ENCODE measurements at places on chromosomes 6 and 20.

GRCh38 chr6:30744054-30744805 is at the start of gene IER3:
IER3 (minus strand) TSS chr6:30744547; CDS start chr6:30744518, 29 bp downstream.
- DNase-seq, result peak; percentile 76

- DNase-seq, result no peak
Observed at GRCh38 chr20:21522481-21523280, 8.8 kb upstream of the NKX2-2 start.

DNA sequence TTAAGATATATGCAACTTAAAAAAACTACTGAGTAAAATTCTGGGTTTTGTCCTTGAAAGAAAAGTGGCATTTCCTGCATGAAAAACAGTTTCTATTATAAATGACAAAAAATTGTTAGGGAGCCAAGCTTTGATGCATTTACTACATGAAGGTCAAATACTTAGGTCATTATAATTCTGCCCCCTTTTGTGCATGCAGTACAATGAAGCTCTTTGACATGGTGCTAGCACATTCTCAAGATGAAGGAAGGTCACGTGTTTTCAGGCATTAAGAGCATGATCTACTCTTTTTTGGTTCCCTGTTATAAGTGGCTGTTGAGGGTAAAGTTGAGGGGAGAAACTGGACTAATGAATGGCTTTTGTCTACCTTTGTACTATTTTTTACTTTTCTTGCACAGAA is 72.7 kb downstream of the FOXO3 start:
- DNase-seq, result no peak

- no peak for DNase-seq
Observed at GRCh38 chr6:22221630-22222029, 75.2 kb downstream of the PRL start.

GRCh38 chr20:36162272-36162966 is 7.9 kb downstream of the EPB41L1 start:
- DNase-seq, result no peak

GRCh38 chr6:39913391-39913916 is 20.8 kb downstream of the MOCS1 start:
- DNase-seq, result no peak

GRCh38 chr6:31796993-31797385 is 1.4 kb upstream of the VARS1 start:
- no peak for DNase-seq

- DNase-seq, result no peak
Observed at GRCh38 chr20:59988141-59988540, 29.9 kb downstream of the CDH26 start.

DNA sequence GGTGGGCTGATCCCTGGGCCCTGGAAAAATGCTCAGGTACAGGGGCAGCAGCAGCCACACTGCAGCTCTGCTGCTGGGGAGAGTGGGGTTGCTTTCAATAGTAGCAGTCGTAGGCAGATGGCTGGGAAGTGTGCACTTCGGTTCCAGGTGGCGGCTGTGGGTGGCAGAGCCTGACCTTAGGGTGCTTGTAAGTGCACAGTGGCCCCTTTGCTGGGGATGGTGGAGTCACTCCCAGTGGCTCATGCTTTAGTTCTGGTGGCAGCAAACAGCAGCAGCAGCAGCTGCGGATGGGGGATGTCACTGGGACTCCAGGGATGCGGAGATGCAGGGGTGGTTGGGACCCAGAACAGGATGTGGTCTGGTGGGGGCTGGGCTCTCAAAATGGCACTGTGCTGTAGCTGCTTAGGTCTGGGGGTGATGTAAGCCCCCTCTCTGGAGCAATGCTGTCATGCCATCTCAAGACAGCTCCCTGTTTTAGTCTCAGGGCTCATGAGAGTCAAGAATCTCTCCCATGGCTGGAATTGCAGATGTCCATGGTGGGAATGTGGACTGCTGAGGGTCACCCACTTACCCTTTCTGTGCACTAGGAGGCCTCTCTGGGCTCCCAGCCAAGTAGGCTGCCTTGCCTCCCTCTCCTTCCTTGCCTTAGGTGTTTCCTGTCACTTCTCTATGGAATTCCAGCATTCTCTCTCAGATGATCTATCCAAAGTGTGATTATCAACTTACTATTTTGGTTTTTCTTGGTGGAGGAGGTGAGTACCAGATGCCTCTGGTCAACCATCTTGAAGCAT is 146.7 kb upstream of the SLC22A23 start:
- no peak for DNase-seq

DNA sequence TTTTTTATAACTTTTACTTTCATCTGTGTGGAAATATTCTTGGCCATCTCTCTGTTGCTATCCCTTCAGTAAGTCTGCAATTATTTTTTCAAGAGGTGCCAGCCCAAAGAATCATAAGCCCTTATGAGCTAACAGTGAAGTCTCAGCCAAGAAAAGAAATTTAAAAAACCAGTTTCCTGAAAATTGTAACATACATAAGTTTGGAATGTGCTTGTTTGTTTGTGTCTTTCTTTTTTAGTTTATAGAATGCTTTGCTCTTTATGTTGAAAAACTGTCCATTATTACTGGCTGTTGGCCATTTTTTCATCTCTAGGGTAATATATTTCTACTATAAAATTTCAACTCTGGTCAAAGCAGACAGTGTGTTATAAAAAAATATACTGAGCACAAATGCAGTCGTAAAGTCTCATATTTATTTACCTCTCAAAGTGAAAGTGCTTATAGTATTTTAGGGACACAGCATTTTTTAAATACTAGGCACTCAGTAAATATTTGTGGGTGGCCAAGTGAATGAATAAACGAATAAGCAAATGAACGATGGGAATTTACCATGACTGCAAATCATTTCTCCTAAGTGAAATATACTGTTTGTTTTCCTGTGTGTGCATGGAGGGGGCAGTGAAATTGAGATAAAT is 659.7 kb downstream of the KIF16B start:
- DNase-seq, result no peak

- DNase-seq, result no peak
Observed at GRCh38 chr20:15706719-15707118, 866.5 kb downstream of the KIF16B start.

DNA sequence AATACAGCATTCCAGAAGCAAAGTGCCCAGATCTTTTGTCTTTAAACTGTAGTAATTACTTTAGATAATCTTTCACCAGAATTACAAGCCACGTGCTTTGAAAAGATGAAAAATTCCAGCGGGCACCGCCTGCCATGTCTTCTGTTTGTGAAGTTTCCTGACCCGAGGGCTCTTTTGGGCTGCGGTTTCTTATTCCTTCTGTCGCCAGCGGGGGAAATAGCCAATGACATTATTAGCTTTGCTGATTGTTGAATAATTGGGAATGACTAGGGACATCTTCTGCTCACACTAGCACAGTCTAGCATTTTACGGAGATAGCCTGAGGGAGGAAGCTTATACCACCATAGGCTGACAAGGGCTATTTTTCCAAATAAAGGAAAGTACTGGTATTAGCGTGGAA is 124.7 kb downstream of the SAMD5 start:
- DNase-seq, result no peak

DNA sequence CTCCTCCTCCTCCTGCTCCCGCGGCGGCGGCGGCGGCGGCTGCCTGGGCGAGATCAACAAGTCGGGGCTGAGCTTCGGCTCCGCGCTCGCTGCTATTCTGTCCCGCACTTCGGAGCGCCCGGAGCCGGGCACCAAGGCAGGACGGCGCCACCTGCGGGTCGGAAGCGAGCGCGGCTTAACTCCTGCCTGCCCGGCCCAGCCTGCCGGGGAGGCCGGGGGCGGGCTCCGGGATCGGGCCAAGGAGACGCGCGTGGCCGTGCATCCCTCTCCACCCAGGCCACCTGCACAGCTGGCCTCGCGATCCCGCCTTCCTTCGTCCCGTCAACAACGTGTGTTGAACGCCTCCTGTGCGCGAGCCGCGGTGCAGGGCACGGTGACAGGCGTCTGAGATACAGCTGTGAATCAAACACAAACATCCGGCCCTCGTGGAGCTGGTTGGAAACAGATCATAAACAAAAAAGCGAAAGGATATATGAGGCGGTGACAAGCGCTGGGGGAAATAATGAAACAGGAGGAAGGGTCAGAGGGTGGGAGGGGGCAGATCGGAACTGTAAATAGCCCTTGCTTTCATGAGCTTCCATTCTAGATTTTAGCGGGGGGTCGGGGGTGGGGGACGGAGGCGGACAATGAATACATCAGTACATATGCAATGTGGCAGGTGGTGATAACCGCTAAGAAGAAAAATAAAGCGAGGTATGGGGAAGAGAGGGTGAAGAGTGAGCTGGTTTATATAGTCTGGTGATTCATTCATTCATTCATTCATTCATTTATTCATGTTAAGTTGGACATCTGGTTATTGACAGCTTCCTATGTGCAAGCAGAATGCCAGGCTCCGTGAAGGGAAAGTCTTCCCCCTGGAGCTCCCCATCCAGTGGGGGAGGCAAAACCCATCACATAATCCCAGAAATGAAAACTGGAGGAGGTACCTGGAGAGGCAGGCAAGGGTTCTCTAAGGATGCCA is 2.0 kb upstream of the KCNB1 start:
- DNase-seq, result peak; percentile 24

DNA sequence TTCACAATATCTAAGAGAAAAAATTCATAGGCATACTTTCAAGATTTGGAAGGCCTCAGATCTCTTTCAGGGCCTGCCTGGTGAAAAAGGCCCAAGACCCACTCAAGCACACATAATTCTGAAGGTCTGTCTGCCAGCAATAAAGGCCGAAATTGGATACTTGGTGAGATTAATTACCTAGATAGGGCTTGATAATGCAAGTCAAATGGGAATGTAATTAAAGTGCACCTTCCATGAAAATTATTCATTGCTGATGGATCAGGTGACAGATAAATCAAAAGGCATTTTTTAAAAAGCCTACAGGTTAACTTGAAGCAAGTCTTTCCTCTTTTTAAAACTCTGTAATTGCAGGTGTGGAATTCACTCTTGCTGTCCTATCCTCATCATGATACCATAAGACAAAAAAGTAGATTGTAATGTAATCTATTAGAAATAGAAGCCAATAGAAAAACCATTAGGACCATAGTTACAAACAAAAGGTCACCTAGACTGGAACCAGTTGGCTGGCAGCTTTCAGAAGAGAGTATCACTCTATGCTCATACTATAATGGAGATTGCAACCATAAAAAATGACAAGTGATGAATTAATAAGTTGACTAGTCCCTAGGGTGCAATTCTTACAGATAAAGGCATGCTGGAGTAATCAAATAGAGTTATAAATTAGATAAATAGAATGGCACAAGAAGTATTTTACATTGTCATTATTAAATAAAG is 77.3 kb downstream of the EPHA7 start:
- no peak for DNase-seq

DNA sequence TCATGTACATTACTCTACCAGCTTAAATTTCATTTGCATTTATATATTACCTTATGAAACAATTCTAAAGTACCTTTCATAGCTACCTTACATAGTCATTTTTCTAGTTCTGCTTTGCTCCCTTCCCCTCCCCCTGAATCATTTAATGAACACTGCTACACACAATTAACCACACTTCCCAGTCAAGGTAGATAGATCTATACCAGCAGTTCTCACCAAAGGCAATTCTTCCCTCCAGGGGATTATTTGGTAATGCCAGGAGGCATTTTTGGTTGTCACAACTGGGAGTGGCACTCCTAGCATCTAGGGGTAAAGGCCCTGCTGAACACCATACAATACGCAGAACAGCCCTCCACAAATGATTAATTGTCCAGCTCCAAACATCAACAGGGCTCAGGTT is 143.9 kb upstream of the SHLD1 start:
- no peak for DNase-seq
